ENCODE measurements at places on chromosomes 4 and X. TPM values are rescaled to one million over a fixed set of nuclear protein-coding genes. Genes with fewer than 3 reads are reported as not detected.

RBMX2 gene
- 12.6 TPM for polyA plus RNA-seq

- no peak for DNase-seq
Observed at GRCh38 chrX:41734530-41734929, 10.5 kb downstream of the GPR82 start.

BLTP1 gene
- 8.8 TPM for polyA plus RNA-seq

CPE gene
- 23.4 TPM for polyA plus RNA-seq

- DNase-seq: no peak
Observed at GRCh38 chr4:137394018-137394417, 138.3 kb downstream of the PCDH18 start.

DNA sequence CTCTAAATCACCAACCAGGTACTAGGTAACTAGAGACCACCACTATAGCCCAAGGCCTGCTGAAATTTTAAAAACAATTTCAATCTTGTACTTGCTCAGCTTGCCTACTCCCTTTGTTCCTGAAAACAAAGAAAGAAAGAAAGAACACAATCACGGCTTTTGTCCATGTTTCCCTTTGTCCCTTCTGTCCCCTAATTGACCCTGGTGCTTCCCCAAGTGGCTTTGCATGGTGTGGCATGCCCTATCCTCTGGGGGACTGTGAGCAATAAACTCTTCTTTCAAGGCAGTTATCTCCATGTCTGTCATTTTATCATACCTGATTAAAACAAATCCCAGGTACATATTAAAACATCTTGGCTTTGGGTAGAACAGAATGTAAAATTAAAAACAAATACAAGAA, 94.8 kb downstream of the ARSJ start:
- no peak for DNase-seq

DNA sequence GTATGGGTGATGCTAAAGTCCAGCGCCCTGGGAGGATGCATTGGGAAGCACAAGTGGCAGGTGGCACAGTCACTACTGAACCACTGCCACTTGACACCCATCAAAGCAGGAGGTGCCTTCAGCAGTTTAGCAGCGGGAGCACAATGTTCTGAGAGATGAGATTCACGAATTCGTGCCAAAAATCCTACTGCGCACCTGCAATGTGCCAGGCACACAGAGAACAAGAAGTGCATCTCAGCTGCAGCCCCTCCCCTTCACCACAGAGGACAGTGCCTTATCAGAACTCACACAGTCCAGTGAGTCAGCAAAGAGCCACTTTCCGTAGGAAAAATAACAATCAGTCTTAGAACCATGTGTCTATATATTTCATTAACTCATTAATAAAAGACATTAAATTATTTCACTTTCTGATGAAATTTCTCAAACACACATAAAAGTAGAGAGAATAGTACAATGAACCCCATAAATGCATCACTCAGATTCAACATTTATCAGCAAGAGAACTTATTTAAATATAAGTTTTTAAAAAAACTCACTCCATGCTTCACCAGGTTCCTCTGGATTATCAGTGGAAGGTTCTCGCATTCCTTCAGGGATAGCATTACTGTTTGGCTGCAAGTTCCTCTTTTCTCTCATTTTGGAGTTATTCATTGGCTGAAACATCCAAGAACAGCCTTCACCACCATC, 47.0 kb downstream of the BEND2 start:
- DNase-seq: no peak

- DNase-seq: peak; percentile 44
Observed at GRCh38 chr4:52957220-52957686, 95.1 kb downstream of the RASL11B start.

SORCS2 gene
- 0.50 TPM for polyA plus RNA-seq

SMIM10L2A gene
- polyA plus RNA-seq: 0.37 TPM

- no peak for DNase-seq
Observed at GRCh38 chr4:162164906-162165510, 1.2 kb upstream of the FSTL5 start.

HOPX gene
- 83.3 TPM for polyA plus RNA-seq

- no peak for DNase-seq
Observed at GRCh38 chrX:72042852-72043248, 88.9 kb downstream of the RTL5 start.

DNA sequence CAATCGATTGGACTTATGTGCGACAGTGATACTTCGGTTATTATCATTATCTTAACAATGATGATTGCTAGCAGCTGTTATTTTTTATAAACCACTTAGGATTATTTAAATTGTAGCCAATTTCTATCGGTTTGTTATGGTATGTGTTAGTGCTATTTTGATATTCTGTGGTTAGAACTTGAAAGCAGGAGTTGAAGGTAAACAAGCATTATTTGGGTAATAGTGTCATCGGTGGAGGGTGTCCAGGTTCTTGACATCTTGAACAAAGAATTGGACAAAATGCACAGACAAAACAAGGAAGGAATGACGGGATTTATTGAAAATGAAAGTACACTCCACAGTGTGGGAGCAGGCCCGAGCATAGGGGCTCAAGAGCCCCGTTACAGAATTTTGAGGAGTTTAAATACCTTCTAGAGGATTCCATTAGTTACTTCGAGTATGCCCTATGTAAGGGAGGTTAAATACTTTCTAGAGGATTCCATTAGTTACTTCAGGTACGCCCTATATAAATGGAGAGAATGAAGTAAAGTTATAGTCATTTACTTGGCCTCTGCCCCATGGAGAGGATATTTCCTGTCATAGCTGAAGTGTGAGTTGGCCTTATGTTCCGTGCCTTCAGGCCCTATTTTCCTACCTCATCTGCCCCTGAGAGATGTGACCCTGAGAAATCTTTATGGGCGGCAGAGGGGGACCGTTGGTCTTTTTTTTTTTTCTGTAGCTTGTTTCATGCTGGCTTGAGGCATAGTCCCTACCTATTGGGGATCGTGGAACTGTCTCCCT, 13.1 kb downstream of the MOB1B start:
- DNase-seq: no peak

DNA sequence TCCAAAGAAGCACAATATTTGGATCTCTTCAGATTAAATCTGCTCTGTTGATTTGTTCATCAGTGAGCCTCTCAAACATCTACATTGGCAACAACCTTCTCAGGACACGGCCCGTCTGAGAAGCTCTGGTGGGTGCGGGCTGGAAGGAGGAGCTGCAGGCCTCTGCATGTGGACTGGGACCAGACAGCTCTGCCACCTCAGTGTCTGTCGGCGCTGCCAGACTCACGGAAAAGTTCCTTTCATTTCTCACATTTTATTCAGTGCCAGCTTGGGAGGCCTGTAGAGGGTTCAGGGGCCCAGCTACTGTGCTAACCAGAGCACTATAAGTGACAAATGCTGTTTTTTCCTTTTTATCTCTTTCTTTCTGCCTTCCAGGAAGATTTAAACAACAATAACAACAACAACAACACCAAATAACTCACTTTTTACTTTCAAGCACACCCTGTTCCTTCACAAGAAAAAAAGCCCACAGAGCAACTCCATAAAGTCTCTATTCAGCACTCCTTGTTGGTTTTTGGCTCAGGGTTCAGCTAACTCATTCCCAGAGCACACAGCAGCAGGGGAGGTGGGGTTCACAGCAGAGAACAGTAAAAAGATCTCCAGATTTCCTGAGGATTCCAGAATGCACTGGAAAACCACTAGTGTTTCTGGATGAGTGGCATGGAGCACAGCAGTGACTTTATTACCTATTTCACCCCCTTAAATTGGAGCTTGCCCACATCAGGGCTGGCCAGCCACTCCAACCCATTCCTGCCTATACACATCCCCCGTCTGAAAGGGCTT, 23.2 kb upstream of the HOPX start:
- no peak for DNase-seq

CXCL8 gene
- polyA plus RNA-seq: 0.69 TPM

DNA sequence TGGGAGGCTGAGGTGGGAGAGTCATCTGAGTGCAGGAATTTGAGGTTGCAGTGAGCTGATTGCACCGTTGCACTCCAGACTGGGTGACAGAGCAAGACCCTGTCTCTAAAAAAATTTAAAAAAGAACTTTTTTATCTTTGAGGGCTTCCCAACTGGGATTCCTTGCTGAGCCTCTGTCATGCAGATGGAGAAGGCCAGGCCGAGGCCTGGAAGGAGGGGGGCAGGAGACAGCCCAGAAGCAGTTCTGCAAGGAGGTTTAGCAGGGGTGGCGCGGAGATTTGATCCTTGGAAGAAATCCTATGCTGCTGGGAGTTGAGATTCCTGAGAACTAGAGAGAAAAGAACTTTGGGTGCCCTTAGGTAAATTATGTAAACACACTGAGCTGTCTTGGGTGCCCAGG, 2.5 kb upstream of the ARSD start:
- DNase-seq: no peak

CXXC4 gene
- 0.58 TPM for polyA plus RNA-seq

GRCh38 chr4:72112514-72113156, 80.8 kb downstream of the NPFFR2 start:
- no peak for DNase-seq

TLR7 gene
- polyA plus RNA-seq: 0.08 TPM

DNA sequence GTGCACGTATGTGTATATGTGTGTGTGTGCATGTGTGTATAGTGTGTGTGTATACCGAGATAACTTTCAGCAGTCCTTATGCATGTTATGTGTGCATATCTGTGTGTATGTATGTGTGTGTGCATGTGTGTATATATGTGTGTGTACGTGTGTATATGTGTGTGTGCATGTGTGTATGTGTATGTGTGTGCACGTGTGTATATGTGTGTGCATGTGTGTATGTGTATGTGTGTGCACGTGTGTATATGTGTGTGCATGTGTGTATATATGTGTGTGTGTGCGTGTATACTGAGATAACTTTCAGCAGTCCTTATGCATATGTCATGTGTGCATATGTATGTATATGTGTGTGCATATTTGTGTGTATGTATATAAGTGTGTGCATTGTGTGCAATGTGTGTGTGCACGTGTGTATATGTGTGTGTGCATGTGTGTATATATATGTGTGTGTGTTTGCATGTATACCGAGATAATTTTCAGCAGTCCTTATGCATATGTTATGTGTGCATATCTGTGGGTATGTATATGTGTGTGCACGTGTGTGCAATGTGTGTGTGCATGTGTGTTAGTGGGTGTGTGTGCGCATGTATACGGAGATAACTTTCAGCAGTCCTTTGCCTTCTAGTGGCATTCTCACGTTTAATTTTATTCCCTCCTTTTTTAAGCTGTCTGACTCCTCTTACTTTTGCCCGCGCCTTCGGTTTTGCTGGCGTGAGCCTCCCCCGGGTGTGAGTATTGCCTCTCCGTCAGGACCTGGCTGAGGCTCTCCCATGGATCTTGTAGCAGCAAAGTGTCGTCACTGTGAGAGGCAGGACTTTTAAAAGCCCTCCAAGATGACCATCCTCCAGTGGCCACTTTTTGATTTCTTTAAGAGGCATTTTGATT, 99.6 kb upstream of the SHOX start:
- no peak for DNase-seq

DNA sequence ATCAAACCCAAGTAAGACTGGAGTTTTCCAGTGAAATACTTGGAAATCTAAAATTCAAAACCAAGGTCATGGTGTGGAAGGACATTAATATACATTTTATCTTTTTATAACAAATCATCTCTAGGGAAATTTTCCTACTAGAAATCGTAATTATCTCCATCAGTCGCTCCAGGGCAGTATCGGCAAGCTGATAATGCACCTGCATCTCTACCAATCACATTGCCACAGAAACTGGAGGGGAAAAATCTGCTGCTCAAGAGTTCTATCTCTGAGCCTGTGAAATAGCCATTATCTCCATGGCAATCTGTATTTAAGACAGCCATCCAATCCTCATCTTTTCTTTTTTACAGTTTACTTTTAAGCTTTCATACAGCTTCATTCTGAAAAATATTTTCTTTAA, 538.3 kb upstream of the GALNT7 start:
- no peak for DNase-seq

- no peak for DNase-seq
Observed at GRCh38 chr4:120753854-120754253, 168.7 kb downstream of the PRDM5 start.

DNA sequence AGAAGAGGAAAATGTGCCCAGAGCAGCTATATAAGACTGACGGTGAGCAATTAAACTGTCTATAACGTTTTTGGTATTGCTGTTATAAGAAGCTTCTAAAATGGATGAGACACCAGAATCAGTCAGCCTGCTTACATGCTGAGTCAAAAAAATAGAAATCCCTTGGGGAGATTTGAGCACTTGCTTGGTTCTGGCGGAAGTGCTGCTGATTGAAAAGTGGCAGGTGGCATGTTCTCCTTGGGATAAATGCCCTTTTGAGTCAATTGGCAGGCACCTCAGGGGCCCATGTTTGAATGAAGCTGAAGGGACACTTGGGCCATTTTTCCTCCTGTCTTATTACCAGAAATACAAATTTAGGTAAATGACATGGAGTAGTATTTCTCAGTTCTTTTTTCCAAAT, 148.7 kb downstream of the PTCHD1 start:
- DNase-seq: no peak

DNA sequence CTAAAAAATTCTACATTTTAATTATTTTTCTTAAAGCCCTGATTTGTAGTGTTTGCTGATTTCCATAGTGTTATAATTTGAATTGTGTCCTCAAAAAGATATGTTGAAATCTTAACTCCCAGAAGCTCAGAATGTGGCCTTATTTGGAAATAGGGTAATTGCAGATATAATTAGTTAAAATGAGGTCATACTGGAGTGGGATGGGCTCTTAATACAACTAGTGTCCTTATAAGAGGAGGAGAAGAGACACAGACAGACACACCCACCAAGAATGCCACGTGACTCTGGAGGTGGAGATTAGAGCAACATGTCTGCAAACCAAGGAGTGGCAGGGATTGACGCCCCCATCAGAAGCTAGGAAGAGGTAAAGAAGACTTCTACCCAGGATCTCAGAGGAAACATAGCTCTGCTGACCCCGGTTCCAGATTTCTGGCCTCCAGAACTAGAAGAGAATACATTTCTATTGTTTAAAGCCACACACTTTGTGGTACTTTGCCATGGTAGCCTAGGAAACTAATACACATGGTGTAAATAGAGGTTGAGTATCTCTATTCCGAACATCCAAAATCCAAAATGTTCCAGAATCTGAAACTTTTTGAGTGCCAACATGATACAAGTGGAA, 70.5 kb upstream of the IRF2 start:
- no peak for DNase-seq

DNA sequence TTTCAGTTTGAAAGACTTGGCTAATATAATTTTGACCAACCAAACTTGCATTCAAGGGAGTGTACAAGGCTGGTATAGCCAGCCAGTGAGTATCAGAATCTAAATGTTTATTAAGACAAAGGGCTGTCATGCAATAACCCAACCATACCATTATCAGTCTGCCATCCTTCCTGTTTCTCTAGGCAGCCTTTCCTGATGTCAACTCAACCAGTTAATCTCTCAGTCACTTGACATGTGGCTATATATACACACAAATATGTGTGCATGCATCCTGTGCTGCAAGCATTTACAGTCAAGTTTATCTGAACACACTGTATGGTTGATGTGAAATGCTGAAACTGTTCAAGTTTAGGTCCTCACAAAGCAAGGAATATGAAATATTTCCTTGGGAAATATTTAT, 17.2 kb downstream of the BTK start:
- no peak for DNase-seq
